Left renal cortex interstitium (tissue), 4 donors: ENCODE measurements at places on chromosomes 3 and 15. TPM values are rescaled to one million over a fixed set of nuclear protein-coding genes. Genes with fewer than 3 reads are reported as not detected.

DNA sequence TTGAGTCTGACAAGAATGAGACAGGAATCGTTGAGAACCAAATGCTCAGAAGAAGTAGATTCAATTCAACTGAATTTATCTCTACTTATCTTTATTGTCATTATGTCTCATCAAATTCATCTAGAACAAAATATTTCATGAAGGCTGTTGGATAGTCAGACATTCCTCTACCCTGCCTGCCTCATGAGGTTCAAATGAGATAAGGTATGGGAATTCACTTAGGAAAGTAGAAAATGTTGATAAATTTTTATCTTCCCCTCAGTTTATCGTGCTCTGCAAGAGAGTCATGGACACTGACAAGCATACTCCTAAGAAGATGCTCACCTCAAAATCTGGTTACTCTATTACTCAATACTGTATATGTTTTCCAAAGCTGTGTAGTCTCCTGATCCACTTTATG is 149.7 kb upstream of the CDIN1 start:
- DNase-seq, result no peak

DNA sequence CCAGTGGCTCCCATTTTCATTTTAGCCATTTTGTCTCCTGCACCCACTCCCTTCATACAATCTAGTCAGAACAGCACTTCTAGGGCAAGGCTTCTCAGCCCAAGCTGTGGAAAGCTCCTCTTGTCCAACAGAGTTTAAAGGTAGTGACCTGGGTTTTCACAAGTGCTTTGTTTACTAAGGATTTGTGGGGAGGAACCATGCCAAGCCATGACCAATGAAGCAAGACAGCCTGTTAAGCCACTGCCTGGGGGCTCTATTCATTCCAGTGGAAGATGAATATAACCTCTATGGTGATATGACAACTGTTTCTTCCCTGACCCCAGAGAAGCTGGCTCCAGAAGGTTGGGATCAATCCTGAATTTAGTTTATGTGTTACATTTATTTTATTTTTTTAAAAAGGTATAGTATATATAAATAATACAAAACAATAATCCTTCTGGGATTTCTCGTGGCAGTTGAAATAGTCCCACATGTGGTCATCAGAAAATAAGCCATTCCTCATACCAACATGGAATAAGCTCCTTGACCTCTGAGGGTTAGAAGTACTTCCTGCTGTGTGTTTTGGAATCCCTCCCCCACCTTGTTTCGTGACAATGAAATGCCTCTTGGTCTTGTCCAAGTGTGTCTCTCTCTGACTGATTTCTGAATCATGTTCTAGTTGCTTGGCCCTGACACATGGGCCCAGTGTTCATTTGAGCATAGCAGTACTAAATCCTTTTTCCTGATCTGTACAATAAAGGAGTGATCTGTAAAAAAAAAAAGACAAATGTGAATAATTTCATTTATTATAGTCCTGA is 13.3 kb upstream of the THUMPD3 start:
- DNase-seq, result no peak

- no peak for DNase-seq
Measured at GRCh38 chr3:152717252-152717651, 117.7 kb upstream of the P2RY1 start.

DNA sequence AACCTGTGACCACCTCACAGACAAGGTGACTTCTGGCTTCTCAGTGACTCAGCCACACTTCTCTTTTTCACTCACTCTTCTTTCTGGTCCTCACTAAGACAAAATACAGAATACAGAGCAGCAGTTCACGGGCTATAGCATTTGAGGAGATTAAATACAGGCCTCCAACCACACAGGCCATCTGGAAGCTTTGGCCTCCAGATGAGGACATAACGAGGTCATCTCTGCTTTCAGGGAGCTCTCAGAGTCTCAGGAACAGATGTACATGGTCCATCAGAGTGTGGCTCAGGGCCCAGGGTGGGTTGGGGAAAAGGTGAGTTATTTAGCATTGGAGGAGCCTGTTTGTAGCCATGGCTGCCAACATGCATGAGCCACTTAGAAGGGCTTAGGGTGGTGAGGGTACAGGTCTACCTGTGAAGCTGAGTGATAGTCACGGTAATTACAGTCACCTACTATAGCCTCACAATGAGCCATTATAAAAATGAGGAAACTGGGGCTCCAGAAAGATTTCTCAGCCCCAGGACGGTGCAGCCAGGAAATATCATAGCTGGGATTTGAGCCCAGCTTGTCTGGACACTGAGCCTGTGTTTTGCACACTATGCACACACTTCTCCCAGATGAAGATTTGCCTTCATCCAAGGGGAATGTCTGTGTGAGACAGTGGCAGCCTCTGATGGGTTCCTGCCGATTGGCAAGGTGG is 159.8 kb upstream of the CTDSPL start:
- no peak for DNase-seq

- DNase-seq, result peak; percentile 31
Measured at GRCh38 chr3:173395073-173395411, 2.5 kb upstream of the NLGN1 start.

The SEMA5B gene
- polyA plus RNA-seq, result 28.9 TPM

GRCh38 chr3:52086976-52087663 is 30.7 kb upstream of the DUSP7 start:
- DNase-seq, result no peak

DNA sequence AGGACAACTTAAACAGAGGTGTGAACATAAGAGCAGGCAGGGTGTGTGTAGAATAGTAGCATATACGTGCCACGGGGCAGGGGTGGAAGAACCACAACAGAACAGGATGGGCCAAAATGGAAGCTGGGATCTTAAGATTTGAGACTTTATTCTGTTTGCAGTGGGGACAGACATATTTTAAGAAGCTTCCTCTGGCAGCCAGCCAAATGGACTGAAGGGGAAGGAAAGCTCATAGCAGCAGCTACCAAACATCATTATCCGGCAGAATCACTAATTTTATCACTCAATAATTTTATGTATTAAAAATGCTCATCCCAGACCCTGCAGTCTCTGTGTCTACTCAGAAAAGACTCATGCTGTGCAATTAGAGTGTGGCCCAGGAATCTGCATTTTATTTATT is 130.9 kb upstream of the CTDSPL start:
- DNase-seq, result no peak

The SHF gene
- polyA plus RNA-seq, result 20.6 TPM

DNA sequence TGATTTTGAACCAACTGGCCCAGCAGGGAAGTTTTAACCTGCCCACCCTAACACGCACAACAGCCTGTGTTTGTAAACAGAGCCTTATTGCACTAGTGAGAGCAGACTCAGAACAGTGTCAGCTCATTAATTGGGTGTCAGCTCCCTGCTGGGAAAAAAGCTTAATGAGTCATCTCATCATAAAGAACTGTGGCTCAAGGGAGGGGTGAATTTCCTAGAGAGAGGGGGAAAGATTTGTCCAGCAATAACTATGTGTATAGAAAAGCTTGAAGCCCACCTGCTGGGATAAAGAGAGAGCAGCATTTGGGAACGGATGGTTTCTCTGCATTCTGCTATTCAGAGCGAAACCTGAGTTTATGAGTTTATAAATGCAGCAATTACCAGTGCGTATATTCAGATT is 48.9 kb upstream of the GMNC start:
- no peak for DNase-seq
